GM04503 (cell line): ENCODE measurements at places on chromosomes 6 and 20.
A peak's percentile ranks its signal among the peaks of the same experiment; 100 is the strongest.

DNA sequence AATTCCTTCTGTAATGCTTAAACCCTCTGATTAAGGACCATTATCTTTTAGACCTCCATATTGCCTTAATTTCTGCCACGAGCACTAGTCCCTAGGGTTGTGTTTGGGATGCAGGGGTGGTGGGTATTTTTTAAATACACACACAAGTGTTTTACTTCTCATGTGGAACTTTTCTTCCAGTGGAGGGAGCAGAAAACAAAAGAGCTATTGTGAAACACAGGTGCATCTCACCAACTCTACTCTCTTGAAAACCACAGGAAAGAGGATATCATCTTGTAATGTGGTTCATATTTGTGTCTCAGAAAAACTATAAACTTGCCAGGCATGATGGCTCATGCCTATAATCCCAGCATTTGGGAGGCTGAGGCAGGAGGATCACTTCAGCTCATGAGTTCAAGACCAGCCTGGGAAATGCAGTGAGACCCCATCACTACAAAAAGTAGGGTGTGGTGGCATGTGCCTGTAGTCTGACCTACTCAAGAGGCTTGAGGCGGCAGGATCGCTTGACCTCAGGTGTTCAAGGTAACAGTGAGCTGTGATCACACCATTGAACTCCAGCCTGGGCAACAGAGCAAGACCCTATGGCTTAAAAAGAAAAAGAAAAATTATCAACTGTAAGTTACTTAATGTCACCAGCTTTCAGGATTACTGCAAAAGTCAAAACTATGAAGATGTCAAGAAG lies 37.3 kb downstream of the MRS2 start:
- DNase-seq: no peak

DNA sequence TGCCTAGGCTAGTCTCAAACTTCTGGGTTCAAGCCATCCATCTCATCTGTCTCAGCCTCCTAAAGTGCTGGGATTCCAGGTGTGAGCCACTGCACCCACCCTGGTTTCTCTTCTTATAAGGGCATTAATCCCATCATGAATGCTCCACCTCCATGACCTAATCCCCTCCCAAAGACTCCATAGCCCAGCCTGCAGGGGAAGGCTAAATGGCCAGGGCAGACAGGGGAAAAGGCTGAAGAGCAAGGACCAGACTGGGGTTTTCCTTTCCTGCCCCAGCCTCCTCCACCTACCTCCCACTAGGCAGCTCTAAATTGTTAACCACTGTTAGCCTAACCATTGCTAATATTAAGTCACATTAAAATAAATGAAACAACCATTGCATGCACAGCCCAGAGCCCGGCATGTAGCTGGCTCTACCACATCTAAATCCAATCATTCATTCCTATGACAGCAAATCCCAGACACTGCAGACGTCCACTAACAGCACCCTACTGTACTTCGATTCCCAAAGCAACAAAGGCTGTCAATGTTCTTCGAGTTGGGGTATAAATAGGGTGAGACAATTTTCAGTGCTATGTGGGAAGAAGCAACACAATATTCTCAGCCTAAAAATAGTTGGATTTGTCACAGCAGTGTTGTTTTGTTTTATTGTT lies 243.2 kb upstream of the ARID1B start:
- DNase-seq: no peak

DNA sequence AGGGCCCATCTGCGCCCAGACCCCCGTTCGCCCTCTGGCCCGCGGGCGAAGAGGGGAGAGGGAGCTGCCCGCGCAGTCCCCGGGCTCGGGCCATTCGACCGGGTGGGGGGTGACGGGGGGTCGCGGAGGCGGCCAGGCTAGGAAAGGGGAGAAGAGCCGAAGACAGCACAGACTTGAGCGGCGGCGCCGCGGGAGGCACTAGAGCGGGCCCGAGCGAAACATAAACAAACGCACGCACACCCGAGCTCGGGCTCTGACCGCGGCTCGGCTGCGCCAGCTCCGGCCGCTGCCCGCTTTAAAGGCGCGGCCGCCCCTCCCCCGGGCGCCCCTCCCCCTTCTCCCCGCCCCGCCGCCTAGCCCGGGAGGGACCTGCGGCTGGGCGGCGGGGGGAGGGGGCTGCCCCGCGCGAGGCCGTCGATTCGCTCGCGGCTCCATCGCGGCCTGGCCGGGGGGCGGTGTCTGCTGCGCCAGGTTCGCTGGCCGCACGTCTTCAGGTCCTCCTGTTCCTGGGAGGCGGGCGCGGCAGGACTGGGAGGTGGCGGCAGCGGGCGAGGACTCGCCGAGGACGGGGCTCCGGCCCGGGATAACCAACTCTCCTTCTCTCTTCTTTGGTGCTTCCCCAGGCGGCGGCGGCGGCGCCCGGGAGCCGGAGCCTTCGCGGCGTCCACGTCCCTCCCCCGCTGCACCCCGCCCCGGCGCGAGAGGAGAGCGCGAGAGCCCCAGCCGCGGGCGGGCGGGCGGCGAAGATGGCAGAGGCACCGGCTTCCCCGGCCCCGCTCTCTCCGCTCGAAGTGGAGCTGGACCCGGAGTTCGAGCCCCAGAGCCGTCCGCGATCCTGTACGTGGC lies at the start of gene FOXO3:
Gene FOXO3 (plus strand): TSS at position 455 of the 846 bp plus-strand sequence. CDS start 292 bp downstream, at position 747.
- no peak for DNase-seq

GRCh38 chr20:42361402-42361970 lies 743.3 kb upstream of the CHD6 start:
- no peak for DNase-seq

DNA sequence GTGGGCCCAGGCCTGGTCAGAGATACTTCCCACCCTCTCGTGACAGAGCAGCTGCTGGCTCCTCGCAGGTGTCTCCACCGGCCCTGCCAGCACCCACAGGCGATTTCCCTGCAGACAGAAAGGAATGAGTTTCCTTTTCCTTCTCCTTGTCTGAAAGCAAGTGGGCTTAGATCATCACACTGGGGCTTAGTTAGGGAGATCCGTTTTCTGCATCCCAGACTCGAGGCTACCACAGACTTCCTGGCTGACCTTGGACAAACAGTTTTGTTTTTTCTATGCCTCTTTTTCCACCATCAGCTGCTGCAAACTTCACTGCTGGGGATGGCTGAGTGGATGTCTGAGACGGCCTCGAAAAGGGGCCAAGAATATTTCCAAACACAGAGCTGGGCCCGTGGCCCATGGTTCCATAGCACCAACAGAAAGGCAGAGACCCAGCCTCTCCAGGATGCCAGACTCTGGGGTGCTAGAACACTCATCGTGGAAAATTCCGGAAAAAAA lies 86.5 kb downstream of the BANF2 start:
- DNase-seq: peak; percentile 19

DNA sequence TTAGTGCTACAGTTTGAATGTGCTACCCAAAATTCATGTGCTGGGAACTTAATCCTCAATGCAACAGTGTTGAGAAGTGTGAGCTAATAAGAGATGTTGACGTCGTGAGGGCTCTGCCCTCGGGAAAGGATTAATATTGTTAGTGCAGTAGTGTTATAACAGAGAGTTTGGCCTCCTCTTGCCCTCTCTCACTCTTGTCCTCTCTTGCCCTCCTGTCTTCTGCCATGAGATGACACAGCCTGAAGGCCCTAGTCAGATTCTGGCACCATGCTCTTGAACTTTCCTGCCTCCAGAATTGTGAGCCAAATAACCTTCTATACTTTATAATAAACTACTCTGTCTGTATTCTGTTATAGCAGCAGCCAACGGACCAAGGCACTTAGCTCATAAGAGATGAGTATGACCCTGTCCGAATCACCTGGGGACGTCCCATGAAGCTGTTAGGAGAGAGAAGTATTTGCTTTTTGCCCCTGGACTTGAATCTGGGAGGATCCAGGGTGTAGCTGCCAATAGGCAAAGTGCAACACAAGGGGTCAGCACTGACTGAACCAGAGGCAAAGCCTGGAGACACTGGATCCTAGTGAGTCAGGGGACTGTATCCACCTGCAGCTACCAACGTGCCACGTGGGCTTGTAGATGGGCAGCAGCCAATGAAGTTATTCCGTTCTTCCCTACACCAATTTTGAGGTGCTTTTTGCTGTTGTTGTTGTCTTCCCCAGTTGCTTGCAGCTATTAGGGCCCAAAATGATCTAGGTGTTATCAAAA lies 233.7 kb downstream of the THBS2 start:
- DNase-seq: no peak

- no peak for DNase-seq
Measured at GRCh38 chr6:130882370-130882769, 55.2 kb downstream of the SMLR1 start.

DNA sequence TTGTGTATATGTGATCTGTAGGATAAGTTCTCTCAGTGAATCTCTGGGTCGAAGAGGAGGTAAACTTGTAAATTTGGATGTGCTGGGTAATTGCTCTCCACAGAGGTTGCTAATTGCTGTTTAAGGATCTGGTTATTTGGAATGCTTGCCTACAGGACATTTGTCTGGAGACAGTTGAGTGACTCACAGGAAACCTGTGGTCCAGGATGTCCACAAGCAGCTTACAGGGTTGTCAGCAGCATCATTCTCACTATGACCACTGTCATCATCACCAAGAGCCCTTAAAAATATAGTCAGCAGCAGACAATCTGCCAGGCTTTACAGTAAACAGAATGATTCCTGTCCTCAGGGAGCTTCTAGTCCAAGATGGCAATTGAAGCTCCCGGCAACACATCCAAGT lies 31.2 kb upstream of the KCNK5 start:
- DNase-seq: no peak

DNA sequence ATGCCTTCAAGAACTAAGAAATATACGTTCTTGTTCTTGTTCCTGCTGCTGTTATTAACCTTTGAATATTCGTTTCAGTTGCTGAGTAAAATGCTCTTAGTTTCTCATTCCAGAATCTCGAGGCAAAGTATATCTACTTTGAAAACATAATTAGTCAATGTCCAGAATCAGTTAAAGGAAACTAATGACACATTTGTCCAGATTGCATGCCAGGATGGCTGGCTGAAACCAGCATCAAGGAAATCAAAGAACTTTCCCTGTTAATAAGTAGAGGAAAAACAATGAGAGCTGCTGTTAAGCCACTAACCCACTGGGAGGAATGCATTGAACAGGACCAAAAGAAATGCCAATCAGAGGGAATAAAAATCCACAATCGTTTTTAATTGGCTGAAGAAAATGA lies 196.9 kb downstream of the ALDH8A1 start:
- DNase-seq: no peak

- DNase-seq: peak; percentile 71
Measured at GRCh38 chr6:7697820-7698623, 27.9 kb upstream of the BMP6 start.

DNA sequence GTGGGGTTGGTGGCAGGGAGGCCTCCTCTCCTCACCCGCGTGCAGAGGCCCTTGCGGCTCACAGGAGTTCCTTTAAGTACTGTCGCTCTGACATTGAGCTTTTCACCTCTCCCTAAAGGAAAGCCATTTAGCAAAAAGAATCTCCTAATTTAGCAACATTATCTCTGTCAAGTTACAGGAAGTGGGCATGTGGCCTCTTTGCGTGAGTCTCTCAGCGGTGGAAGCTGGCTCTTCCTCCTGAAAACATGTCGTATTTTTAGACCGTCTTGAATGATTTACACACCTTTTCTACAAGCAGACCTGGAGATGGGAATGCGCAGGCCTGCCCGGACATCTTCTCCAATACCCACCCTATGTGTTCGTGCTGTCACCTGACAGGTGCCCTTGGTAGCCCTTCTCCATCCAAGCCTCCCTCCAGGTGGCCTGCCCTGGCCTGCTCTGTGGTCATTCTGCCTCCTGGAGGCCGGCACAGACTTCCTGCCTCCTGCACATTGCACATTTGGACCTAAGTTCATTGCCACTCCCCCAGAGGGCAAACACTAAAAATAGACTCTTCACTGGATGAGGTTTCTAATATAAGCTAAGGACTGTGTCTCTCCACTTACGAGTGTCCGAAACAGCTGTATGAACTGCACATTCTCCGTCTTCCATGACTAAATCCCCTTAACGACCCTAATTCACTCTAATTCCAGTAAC lies 18.5 kb upstream of the PHACTR3 start:
- DNase-seq: no peak

- no peak for DNase-seq
Measured at GRCh38 chr6:20169119-20169557, 43.1 kb downstream of the MBOAT1 start.

GRCh38 chr6:22580337-22580736 lies 11.0 kb downstream of the HDGFL1 start:
- DNase-seq: no peak

DNA sequence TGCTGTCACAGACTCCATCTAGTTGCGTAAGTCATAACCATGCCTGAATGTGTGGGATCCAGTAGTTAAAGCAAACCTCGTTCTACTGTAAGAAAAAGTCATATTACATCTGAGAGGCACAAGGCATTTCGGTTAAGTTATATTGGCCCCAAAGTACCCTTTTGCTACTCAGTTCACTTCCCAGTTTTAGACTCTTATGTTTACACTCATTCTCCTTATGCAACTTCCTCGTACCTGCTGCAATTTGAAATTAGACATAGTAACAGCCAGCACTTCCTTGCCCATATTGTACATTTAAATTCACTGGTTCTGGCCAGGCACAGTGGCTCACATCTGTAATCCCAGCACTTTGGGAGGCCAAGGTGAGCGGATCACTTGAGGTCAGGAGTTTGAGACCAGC lies 37.0 kb downstream of the PEX7 start:
- DNase-seq: no peak

DNA sequence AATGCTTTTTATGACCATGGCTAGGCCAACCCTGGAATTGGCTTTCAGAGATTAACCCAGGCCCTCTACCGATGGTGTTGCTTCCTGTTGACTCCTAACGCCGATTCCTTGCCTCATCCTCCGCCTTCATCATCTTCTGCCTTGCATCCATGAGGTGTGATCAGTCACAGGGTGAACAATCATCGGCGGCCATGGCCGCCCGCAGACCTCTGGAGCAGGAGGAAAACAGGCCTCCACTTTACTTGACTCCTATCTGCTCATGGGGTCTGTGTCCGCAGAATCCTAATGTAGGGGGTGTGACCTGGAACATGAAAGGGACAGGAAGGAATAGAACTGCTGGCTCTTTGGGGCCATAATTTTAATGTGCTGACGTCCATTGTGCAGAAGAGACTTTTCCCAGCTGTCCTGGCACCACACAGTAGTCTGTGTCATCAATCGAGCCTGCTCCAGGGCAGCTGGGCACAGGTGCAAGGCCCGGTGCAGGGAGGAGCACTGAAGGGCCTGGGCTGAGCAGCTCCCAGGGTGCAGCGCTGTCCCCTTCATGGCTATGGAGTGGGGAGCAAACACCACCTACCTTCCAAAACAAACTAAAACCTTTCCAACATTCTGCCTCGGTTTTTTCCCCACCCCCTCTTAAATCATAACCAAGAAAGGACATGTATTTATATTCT lies 8.0 kb downstream of the SLC22A3 start:
- no peak for DNase-seq

- DNase-seq: no peak
Measured at GRCh38 chr20:16197696-16198095, 375.6 kb downstream of the KIF16B start.

DNA sequence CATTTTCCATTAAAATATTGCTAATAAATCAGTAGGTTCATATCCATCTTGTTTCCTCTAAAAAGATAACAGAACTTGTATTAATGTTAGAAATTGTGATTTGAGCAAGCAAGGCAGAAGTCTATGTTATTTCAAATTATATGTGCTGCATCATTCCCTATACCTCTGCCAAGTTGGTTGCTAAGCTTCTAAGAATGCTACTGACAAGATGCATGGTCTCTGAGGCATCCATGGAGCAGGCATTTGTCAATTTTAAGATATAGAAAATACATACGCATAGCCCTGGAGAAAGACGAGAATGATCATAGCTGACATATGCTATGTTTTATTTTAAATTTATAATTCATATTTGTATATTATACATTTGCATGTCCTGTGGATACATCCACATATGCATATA lies 168.3 kb upstream of the THEMIS start:
- DNase-seq: no peak

GRCh38 chr6:79544299-79544927 lies 7.2 kb upstream of the LCA5 start:
- DNase-seq: no peak

- no peak for DNase-seq
Measured at GRCh38 chr20:34512266-34512954, 3.8 kb upstream of the DYNLRB1 start.
